Activated T-helper 17 cell treated with anti-CD3 and anti-CD28 coated beads, Interleukin-2, amount 50 U/mL, for 72 hours (primary cell): ENCODE measurements at places on chromosomes 4 and X.

GRCh38 chr4:141339966-141340365 lies 119.3 kb downstream of the ZNF330 start:
- ATAC-seq: no peak

DNA sequence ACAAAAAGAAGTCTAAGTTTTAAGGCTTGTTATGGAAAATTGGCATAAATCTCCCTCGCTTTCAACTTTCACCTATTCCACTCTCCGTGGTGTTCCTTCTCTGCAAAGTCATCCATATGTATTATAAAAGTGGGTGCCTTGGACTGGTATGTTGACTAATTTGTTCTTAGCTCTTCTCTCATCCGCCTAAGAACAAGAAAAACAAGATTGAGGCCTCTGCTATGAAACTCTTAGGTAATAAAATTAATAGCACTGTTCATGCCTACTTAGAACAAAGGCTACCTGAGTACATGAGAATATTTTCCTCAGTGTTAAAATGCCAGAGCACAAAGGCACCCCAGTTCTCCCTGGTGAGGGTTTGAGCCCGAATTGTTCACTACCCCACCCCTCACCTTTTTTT lies 1.3 kb downstream of the CNGA1 start:
- ATAC-seq: no peak

- no peak for ATAC-seq
Measured at GRCh38 chrX:129845616-129846190, 2.0 kb upstream of the ZDHHC9 start.

- no peak for ATAC-seq
Measured at GRCh38 chr4:105022811-105023667, 123.6 kb upstream of the TET2 start.

- ATAC-seq: no peak
Measured at GRCh38 chrX:109140463-109140862, 341.4 kb downstream of the GUCY2F start.
